ENCODE measurements at places on chromosomes 2 and 18.

- DNase-seq: no peak
Observed at GRCh38 chr2:142291969-142292368, 161.2 kb upstream of the LRP1B start.

DNA sequence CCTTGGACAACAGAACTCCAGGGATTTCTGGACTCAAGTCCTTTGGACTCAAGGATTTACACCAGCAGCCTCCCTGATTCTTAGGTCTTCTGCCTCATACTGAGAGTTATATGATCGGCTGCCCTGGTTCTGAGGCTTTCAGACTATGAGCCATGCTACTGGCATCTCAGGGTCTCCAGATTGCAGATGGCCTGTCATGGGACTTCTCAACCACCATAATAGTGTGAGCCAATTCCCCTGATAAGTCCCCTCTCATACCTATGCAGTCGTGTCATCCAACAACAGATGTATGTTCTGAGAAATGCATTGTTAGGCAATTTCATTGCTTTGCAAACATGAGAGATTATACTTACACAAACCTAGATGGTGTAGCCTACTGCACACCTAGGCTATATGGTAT, 61.4 kb upstream of the MSTN start:
- DNase-seq: no peak

DNA sequence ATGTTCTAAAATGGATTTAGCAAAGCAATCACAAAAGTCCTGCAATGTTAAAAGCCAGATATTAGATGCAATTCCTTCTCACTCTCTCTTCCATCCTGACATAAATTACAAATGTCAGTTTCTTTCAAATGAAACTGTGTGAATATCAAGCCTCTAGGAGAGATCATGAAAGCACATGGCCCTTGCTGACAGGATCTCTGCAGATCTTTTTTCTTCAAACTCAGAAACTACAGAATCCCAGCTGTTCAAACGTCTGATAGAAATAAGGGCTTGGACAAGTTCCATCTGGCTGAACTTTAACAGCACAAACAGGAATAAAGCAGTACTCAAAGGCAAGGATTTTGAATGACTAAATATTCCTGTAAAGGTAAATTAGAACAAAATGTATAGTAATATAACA, 47.6 kb downstream of the PDE1A start:
- no peak for DNase-seq

GRCh38 chr2:158647436-158648231, 147.5 kb upstream of the DAPL1 start:
- no peak for DNase-seq

DNA sequence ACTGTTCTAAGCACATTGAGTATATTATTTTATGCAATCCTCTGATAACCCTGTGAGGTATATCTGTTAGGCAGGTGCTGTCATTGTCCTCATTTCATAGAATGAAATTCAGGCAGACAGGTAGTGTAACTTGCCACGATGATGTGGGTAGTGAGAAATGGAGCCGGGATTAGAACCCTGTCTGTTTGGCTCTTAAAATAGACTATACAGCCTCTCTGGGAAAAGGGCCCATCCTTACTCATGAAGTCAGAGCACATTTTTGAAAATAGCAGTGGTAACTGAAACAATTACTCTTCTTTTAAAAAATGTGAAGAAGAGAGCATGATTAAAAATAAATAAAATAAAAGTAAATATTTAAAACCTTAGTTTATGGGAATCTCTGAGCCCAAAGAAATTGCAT, 23.0 kb downstream of the FAM171B start:
- no peak for DNase-seq

GRCh38 chr2:218145124-218145523, 19.3 kb downstream of the CXCR2 start:
- DNase-seq: no peak

GRCh38 chr2:213228638-213229037, 55.6 kb upstream of the SPAG16 start:
- no peak for DNase-seq

- no peak for DNase-seq
Observed at GRCh38 chr18:2197946-2198345, 373.4 kb downstream of the METTL4 start.

DNA sequence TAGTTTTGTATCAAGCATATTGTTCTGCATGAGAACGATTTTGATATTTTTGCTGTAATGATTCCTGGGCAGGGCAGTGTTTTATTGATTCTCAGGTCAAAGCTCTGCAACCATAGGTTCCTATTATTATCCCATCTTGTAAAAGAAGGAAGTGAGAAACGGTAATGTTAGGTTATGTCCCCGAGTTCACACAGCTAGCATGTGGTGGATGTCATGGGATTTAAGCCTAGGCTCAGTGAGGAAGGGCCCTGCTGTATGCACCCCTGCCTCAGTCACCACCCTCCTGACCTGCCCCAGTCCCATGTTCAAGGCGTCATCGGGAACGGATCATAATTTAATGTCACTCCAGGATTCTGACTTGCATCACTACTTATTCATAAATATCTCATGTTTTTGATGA, 10.7 kb downstream of the ACP1 start:
- DNase-seq: no peak

DNA sequence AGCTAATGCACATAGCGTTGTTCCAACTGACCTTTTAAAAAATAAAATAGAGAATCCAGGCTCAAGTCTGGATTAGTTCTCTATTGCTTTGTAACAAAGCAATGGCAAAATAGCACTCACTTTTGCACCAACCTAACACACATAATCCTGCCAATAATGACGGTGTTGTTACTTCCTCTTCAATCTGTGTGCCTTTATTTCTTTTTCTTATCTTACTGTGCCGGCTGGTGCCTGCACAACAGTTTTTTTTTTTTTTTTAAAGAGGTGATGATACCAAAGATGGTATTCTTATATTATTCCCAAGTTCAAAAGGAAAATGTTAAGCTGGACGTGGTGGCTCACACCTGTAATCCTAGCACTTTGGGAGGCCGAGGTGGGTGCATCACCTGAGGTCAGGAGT, 3.4 kb downstream of the PLB1 start:
- DNase-seq: no peak

- DNase-seq: no peak
Observed at GRCh38 chr2:182611009-182611408, 105.0 kb upstream of the DNAJC10 start.

GRCh38 chr2:134399096-134399495, 145.2 kb downstream of the MGAT5 start:
- no peak for DNase-seq

- DNase-seq: no peak
Observed at GRCh38 chr2:88897715-88898114, 206.2 kb downstream of the RPIA start.

DNA sequence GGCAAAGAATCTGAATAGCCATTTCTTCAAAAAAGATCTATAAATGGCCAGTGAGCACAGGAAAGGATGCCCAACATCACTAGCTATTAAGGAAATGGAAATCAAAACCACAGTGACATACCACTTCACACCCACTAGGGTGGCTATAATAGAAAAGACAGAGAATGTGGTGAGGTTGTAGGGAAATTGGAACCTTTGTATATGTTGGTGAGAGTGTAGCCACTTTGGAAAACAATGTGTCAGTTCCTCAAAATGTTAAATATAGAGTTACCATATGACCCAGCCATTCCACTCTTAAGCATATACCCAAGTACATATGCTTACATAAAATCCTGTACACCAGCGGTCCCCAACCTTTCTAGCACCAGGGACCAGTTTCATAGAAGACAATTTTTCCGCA, 152.8 kb downstream of the SMAD2 start:
- DNase-seq: no peak

DNA sequence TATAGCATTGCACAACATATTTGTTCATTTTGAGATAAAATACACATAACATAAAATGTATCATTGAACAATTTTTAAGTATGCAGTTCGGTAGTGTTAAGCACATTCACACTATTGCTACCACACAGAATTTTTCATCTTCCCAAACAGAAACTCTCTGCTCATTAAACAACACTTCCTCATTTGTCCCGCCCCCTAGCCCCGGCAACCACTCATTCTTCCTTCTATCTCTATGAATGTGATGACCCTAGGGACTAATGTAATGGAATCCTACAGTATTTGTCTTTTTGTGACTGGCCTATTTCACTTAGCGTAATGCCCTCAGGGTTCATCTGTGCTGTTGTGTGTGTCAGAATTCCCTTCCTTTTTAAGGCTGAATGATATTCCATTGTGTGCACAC, 95.4 kb downstream of the TSHZ1 start:
- no peak for DNase-seq

- no peak for DNase-seq
Observed at GRCh38 chr2:30823452-30823851, 16.2 kb upstream of the CAPN13 start.

DNA sequence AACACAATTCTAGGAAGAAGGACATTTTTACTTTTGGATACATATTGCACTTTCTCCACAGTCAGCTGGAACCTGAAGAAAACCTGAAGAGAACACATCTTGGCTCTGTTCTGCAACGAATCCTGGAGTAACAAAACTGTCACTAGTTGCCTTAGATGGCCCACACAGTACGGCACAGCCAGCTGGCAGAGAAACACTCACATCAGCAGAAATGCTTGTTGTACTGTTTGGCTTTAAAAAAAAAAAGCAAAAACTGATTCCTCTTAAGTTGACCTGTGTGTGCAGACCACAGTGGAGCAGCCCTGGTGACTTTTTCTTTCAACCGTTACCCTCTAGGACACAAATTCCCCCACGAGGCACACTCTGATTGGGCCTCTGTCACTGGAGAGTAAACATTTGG, 152.3 kb upstream of the TWIST2 start:
- DNase-seq: no peak

DNA sequence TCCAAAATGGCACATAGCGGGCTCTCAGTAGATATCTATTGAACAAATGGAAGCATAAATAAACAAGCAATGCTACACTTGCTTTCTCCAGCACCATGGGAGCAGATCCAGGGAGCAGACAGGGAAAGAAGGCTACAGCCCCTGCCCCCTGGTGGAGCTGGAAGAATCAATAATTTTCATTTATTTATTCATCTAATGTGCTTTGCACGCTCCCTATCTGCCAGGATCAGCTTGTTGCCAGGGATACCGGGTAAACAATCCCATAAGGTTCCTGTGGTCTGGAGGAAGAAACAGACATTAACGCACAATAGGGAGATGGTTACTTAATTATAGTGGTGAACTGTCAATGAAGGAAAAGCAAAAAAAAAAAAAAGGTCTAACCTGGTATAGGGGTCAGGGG, 40.1 kb upstream of the CLASP1 start:
- DNase-seq: no peak

DNA sequence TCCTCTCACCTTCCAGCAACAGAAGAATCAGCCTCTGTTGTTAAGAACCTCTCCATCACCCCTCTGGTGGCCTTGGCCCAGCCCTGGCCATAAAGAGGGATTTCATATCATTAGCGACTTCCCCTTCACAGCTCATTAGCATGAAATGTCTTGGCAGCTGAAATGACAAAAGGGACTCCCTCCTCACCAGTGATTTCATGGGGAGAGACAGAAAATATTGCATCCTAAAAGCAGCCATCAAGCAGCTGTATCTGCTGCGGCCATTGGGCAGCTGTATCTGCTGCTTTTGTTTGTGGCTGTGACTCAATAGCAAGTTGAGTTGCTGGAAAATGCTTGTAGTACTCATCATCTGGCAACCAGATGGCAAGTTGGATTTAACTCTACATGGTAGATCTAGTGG, 105.9 kb upstream of the RMDN2 start:
- DNase-seq: no peak

DNA sequence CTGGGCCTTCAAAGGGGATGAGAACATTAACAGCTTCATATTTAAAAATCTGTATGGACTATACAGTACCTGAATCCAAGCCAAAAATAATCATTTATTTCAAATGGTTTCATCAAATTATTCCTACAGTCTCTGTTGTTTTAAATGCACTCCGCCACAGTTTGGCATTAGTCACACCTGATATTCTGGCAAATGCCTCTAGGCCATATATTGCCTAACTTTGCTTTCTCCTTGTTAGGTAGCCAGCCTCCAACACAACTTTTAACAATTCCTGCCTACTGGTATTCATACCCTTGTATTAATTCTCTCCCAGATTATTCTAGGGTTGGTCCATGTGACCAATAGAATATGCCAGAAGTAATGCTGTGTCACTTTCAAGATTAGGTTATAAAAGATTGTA, 146.6 kb upstream of the FANCL start:
- no peak for DNase-seq

GRCh38 chr2:10123281-10123680, 742 bp downstream of the RRM2 start:
- DNase-seq: no peak

DNA sequence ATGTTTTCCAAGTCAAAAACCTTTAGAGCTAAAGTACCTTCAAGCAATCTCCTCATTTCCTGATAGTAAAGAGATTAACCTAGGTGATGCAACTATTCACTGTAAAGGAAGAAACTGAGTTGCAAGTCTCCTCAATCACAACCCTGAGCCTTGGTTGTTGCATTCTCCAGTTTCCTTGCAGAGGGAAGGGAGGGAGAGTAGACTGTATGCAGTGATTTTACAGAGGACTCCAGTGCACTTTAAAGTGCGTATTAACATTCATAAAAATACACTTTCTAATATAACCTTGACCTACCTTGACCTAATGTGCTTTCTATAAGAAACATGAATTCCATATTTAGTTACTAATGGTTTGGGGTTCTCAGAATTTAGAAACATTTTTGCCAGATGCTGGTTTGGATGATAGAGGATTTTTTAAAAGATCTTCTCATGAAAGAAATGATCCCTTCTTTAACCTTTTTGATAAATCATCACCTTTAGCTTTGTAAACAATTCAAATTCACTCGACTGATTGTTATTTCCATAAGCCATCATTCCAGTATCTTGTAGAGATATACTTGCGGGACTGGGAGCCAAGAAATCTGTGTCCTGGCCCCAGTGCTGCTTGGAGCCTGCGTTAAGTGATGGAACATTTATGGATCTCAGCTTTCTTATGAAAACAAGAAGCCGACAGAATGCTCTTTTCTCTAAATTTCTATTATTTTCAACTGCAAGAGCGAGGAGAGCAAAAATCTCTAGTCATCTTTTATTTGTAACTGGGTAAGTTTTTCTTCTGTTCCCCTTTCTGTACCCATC, 228.3 kb downstream of the ZNF521 start:
- no peak for DNase-seq

DNA sequence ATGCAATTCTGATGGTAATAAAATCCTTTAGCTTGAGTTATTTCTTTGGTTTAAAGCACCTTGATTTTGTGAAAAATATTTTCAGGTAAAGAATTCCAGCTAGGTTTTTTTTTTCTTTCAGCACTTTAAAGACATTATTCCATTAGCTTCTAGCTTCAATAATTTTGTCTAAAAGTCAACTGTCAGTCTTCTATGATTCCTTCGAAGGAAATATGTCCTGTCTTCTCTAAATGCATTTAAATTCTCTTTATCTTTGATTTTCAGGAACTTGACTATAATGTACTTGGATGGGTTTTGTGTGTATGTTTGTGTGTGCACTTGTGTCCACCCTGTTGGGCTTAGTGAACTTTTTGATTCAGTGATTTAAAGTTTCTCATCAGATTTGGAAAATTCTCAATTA, 4.7 kb downstream of the LONRF2 start:
- DNase-seq: no peak

- no peak for DNase-seq
Observed at GRCh38 chr2:46340740-46341420, 43.7 kb downstream of the EPAS1 start.

Data from progenitor cell of endocrine pancreas (in vitro differentiated cells).